Adrenal gland (tissue), 19 donors: ENCODE measurements at places on chromosomes 5 and 9.

DNA sequence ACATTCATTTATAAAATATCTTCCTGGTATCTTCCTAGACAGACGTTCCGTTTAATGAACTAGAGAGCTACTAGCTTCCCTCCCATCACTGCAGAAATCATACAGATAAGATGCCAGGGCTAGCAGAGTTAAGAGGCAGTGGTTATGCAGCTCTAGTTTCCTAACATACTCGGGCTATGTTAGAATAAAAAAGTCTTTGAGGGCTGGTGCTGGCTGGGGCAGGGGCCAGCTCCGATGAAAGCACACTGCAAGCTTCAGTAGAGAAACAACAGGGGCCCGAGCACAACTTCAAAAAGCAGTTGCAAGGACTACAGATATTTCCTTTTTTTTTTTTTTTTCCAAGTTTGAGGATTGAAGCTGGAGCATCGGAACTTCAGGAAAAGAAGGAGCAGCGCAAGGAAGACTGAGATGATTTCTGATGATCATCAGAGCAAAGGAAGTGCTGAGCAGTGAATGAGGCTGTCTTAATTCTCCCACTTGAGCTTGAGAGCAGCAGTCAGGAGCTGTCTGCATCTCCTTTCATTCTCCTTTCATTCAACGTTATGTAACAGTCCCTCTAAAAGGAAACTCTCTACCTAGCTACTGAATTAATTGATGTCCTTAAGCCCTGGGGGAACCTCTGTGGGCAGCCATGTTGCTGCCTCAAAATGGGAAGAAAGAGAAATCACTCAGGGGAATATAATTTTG lies 47.6 kb upstream of the ADCY2 start:
- no peaks in the 10 kb centered on the region for H3K27me3 ChIP-seq
- H3K4me3 ChIP-seq: no peak overlapping the region

DNA sequence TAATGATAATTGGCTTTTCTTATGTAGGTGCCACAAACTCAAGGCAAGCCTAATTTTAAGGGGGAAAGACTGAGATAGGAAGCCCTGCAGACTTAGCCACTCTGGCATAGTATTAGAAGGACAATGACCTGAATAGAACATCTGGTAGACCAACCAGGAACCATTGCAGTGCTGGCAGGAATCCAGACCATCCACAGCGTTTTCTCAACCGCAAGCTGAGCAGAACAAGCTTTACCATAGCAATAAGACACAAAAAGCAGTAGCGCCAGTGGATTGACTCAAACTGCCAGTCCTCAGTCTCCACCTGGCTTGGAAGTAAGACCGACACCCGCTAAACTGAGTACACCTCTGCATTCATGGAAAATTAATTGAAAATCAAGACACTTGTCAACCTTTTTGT lies 141.3 kb upstream of the LPAR1 start:
- no peak overlapping the region for H3K4me3 ChIP-seq
- H3K27me3 ChIP-seq: no peaks in the 10 kb centered on the region
- DNase-seq: peak; percentile 41
- no peak overlapping the region for H3K27ac ChIP-seq
- H3K36me3 ChIP-seq: no peaks in the 10 kb centered on the region

DNA sequence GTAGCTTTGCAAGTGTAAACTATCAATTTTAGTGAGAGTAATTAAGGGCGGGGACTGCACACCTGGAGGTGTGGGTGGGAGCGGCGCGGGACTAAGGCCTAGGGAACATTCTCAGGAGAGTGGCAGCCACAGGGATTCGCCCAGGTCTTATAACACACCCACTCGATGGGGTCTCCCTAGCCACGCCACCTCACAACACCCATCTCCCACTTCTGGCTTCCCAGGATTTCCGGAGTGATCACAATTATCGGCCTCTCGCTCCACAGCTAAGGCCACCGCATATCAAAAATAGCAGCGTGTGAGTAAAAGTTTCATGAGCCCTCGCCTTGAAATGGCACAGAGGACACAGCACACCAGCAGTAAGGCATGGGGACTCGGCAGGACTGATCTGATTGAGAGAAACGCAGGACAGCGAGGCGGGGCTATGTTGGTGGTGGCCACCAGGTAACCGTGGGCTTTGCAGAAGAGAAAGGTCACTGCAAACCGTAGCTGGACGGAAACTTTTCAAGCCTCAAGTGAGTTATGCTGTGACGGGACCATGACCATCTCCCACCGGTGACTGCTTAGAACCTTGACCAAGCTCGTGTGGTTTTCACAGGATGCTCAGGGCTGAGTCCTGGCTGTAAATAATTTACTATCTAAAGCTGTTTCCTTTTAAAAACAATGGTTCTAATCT lies 1.1 kb upstream of the LPAR1 start:
- peaks cover 5% of the 10 kb centered on the region for H3K27me3 ChIP-seq
- no peak for DNase-seq

DNA sequence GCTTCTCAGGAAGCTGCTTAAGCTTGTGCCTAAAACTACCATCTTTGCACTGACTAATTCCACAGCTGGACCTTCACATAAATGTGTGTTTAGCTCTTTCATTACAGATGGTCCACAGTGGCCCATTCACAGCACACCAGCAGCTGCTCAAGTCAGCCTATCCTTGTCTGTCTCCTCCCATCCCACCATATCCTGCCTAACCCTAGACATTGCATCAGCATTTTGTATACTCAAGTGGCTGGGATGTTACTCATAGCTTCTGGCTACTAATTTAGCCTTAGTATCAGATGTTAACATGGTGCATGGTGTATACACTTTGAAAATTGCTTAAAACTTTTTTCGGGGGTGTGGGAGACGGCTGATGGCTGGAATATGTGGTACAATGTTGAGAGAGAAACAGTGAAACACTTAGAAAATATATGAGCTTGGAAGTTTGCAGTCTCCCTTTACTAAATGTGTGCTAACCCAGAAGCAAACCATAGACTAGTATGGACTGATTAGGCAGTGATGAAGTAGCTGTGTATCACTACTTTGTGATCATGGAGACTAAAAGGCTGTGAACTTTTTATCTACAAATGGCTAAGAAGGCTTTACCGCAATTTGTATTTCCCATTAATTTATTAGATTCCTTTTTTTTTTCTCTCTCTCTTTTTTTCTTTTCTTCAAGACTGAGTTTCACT lies 83.1 kb downstream of the JMY start:
- no peak overlapping the region for H3K4me3 ChIP-seq
- no peaks in the 10 kb centered on the region for H3K27me3 ChIP-seq
- no peaks in the 10 kb centered on the region for H3K4me1 ChIP-seq
- H3K36me3 ChIP-seq: no peaks in the 10 kb centered on the region

DNA sequence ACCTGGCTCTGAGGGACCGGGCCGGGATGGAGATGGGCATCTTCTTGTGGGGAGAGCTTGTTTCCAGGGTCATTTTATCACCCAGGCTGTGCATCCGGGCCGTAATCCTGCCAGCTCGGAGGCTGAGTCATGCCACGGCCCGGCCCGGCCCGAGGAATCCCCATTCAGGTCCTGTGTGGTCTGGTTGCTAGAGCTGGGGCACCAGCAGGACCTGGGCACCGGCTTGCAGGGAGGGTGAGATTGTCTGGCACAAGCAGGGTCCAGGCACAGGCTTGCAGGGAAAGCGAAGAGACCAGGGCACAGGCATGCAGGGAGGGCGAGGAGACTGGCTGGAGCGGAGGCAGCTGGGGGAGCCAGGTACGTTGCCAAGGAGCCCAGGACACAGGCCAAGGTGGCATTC lies 106.8 kb downstream of the RXRA start:
- peaks cover 23% of the 10 kb centered on the region for H3K4me1 ChIP-seq
- no peaks in the 10 kb centered on the region for H3K27me3 ChIP-seq
- H3K4me3 ChIP-seq: no peak overlapping the region
- H3K27ac ChIP-seq: peak overlapping the region; percentile 91
